ENCODE measurements at places on chromosomes 1 and 21.

- DNase-seq: no peak
Observed at GRCh38 chr1:103266036-103266435, 157.7 kb upstream of the COL11A1 start.

DNA sequence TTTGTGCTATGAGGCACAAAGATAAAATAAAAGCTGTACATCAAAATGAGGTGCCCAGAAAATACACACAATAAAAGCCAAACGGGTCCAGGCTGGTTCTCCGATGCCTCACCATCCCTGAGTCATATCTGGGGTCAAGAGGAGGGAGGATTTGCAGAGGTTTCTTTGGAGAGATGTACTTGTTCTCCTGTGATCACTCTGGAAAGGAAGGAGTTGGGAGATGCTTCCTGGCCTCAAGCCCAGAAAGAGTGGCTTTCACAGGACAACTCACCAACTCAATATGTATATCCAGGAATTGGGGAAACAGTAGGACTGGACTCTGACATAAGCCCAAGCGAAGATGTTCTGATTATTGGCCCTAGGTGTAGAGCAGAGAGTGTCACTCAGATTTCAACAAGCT is 51.9 kb downstream of the DIPK1A start:
- no peak for DNase-seq

GRCh38 chr1:7255303-7256058 is 470.2 kb downstream of the CAMTA1 start:
- DNase-seq: no peak

- no peak for DNase-seq
Observed at GRCh38 chr1:245684166-245684565, 529.4 kb downstream of the KIF26B start.

- DNase-seq: no peak
Observed at GRCh38 chr1:213003256-213003655, 12.4 kb downstream of the ANGEL2 start.

- DNase-seq: no peak
Observed at GRCh38 chr1:162709132-162709860, 77.0 kb downstream of the DDR2 start.

DNA sequence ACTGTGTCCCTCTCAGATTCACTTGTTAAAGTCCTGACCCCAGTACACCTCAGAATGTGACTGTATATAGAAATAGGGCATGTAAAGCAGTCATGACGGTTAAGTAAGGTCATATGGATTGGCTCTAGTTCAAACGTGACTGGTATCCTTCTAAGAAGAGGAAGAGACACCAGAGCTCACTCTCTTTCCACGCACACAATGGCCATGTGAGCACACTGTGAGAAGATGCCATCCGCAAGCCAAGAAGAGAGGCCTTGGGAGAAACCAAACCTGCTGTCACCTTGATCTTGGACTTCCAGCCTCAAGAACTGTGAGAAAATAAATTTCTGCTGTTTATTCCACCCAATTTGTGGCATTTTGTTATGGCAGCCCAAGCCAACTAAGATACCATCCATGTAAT is 56.8 kb upstream of the IRF2BP2 start:
- no peak for DNase-seq

DNA sequence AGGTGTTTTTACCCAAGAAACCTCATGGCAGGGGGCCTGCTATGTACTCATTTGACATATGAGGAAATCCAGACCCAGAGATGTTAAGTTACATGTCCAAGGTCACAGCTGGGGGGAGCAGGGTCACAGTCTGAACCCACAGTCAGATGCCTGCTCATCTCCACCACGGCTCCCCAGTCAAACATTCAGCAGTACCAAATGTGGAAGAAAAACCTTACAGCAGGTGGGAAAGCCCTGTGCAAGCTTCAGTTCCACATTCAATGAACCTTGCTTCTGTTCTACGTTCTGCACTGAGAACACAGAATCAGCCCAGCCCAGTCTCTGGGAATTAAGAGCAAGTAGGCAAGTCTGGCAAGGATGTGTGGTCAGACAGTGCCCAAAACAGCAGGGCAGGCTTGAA is 35.2 kb downstream of the LRP8 start:
- DNase-seq: no peak

GRCh38 chr1:183697814-183698590 is 44.9 kb upstream of the APOBEC4 start:
- peak; percentile 15 for DNase-seq

- DNase-seq: no peak
Observed at GRCh38 chr1:47950471-47950870, 46.7 kb downstream of the TRABD2B start.

DNA sequence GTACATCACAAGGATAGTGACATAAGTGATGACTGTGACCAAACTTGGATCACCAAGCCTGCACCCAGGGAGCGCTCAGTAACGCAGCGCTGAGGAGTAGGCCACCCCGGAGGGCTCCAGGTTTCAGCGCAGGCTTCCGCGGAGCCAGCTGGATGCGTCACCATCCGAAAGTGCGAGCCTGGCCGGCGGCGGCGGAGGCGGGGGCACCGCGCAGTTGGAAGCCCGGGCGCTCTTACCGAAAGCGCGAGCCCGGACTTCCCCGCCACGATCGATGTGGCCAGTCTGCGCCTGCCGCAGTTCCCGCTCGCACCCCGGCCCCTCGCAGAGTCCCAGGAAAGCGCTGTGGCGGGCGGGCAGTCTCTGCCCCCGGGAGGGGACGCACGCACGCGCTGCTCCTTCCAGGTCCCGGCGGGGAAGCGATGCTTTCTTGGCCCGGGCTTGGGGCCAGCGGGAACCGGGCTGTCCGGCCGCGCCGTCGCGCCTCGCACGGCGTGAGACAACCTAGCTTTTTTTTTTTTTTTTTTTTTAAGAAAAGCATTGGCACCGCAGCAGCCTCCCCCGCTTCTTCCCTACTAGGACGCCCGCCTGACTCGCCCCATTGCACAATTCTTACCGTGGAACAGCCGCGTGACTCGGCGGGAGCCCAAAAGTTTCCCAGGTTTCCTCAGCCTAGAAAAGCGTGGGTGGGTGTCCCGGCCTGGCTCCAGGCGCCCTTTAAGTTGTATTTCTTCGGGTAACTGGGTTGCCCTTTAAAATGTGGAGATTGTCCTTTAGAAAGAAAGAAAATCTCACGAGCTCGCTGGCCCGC is 36.4 kb upstream of the JAK1 start:
- DNase-seq: peak; percentile 81

DNA sequence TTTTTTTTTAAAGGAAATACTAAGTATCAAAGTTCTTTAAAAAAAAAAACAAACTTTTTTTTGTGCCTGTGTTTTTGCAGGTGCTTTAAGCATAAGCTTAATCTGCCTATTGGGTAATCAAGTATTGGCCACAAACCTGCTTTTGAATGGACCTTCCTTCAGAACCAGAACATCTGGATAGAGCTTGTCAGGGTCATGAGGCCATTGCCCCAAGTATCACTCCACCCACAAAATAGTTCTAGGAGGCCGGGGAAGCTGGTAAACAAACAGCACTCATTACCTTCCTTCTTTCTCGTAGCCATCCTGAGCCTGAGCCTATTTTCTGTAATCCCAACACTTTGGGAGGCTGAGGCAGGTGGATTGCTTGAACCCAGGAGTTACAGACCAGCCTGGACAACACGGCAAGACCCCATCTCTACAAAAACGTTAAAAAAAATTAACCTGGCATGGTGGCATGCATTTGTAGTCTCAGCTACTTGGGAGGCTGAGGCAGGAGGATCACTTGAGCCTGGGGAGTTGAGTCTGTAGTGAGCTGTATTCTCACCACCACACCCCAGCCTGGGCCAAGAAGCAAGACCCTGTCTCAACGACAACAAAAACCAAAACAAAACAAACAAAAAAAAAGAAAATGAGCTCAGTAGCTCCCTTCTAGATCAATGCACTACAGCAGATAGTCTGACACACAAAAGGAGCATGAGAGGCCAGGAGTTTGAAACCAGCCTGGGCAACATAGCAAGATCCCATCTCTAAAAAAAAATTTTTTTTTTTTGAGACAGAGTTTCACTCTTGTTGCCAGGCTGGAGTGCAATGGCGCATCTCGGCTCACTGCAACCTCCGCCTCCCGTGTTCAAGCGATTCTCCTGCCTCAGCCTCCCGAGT is 34.1 kb upstream of the EPS15 start:
- DNase-seq: no peak

DNA sequence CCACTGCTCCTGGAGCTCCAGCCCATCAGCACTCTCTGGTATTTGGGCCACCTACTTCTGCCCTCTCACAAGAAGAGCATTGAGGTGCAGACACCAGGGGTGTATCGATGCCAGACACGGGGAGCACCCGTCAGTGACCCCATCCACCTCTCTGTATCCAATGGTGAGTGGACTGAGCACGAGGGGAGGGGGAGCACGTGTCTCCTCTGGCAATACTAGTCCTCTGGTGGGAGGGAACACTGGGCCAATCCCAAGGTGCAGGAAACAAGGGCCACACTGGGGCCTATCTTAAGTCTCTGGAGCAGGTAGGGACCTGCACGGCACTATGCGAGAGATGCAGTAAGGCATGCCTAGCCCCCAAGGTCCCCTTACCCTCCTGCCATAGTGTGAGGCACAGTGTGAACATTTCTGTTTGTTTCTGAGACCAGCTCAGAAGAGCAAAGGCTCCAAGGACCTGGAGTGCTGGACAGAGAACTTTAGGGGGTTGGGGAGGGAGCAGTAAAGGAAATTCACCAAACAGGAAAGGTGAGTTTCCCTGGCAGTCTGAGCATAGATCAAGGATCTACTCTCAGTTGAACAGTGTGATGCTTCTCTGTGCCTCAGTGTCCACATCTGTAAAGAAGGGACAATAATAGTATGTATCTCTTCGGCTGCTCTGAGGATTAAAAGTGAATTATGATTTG is 2.3 kb downstream of the FCRLB start:
- no peak for DNase-seq

GRCh38 chr1:93628681-93629080 is 53.0 kb downstream of the BCAR3 start:
- DNase-seq: no peak

DNA sequence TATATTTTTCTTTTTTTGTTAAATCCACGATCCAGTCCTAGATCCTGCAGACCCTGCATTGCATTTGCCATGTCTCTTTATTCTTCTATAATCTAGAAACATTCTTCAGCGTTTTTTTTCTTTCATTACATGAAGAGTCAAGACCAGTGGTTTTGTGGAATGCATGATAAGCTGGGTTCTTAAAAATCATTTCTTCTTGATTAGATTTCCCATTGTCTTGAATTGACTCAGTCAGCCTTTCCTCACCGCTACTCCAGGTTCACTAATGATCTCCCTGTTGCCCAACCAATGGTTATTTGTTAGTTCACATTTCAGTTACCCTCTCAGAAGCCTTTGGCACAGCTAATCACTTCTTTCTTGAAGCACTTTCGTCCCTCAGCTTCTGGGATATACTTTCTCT is 25.2 kb downstream of the CHD1L start:
- DNase-seq: no peak

DNA sequence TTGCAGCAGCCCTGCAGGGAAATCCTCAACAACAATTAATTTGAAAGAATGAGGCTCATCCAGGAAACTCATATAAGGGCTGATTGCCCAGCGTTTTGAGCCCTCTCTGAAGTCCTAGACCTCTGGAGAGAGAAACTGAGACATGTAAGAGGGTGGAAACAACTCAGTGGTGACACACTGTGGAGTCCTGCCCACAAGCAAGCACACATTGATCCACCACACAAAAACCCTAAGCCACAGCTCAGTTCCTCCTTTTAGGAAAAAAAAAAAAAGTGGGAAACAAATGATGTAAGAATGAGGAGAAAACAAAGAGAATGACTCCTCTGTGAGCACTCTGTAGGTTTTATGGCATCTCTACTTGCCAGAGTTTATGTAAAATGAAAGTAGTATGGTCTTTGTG is 22.9 kb upstream of the PLA2G5 start:
- no peak for DNase-seq

- DNase-seq: no peak
Observed at GRCh38 chr21:45281411-45282282, 6.0 kb downstream of the POFUT2 start.

GRCh38 chr1:212649020-212649419 is 40.5 kb downstream of the ATF3 start:
- no peak for DNase-seq

DNA sequence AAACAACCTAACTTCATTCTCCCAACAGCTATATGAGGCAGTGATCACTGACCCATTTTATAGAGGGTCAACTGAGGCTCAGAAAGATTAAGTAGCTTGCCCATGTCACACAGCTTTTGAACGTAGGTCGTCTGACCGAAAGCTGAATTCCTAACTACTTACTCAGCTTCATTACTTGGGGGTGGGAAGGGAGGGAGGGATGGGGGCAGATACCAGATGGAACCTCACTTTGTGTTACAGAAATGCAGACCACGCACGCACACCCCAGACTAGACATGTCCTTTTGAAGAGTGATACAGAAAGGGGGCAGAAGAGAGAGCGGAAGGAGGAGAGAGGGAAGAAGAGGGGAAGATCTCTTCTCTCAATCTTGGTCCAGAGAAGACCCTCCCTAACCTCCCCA is 2.3 kb downstream of the ADGRB2 start:
- no peak for DNase-seq

DNA sequence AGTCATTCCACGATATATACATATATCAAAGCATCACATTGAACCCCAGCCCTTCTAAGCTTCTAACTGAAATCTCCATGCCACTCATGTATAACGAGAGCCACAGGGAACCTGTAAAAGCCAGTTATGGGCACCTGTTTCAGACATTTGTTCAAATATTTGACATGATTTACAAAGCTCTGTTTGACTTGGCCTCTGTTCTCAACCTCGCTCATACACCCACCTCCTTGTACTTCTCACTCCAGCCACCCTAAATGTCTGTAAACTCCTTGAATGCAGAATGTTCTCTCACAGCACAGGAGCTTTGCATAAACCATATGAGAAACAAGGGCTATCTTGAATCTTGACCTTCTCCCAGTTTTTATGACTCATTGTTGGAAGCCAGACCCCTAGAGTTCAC is 36.9 kb upstream of the CD2 start:
- no peak for DNase-seq
